Activated CD4-positive, alpha-beta T cell treated with anti-CD3 and anti-CD28 coated beads, Interleukin-2, amount 50 U/mL, for 4 hours (primary cell): ENCODE measurements at places on chromosomes 2 and 18.

- DNase-seq, result no peak
These were observed 830.1 kb upstream of the TMEFF2 start for GRCh38 chr2:193024791-193025190.

- DNase-seq, result peak; percentile 10
These were observed 436 bp upstream of the ITPRIPL1 start for GRCh38 chr2:96324721-96325040.

DNA sequence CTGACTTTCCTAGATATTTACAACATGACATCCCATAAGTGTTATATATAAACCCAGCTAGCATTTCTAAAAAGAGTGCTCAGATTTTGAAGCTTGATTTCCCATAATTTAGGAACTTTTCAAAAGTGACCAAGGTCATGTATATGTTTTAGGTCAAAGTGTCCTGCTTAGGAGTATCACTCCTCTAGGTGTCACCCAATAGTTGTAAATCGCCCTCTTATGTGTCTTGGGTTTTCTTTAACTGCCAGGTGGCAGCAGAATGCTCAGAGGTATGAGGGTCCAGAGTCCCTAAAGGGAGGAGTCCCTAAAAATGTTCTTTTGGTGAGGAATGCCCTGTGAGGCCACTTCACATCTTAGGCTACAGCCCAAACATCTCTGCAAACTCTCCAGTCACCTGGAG is 358.3 kb downstream of the CELF4 start:
- DNase-seq, result no peak

DNA sequence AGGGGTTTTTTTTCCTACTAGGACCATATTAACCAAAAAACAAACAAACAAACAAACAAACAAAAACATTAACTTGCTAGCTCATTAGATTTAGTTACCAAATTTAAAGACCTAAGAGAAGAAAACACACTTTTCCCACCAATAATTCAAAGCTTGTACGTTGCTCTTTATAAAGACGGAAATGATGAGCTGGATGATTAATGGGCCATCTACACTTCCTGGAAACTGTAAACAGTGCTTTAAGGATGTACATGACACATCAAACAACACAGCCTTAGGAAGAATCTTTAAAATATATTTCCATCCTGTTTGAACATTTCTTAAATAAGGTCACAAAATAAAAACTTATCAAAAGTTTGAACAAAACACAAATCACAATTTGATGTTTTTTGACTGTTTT is 982 bp downstream of the BMP10 start:
- DNase-seq, result no peak

- no peak for DNase-seq
These were observed 54.1 kb upstream of the KLF7 start for GRCh38 chr2:207219676-207220501.

DNA sequence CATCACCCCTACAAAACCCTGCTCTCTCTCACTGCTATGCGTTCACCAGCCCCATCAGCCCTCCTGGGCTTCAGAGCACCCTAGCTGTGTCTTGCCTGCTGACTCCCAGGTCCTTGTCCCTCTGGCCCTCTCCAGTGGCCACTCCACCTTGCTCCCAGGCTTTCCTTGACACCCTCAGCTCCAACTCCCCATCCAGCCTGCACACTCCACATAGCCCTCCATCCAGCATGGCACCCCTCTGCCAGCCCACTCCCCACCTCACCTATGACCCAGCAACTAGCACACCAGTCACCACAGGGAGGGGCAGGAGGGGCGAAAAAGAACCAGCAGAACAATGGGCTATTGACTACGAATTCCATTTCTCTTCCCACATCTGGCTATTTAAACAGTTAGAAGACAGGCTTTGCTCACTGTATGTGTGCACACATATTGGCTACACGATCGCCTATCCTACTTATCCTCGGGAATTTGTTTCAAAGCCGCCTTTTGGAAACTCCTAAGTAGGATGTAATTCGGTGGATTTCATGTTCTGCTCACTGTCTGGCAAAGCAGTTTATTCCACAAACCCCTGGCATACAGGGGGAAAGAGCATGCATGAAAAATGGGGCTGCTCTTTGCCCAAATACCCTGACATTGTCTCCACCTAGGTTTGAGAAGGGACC is 195.3 kb downstream of the SMAD2 start:
- DNase-seq, result no peak

DNA sequence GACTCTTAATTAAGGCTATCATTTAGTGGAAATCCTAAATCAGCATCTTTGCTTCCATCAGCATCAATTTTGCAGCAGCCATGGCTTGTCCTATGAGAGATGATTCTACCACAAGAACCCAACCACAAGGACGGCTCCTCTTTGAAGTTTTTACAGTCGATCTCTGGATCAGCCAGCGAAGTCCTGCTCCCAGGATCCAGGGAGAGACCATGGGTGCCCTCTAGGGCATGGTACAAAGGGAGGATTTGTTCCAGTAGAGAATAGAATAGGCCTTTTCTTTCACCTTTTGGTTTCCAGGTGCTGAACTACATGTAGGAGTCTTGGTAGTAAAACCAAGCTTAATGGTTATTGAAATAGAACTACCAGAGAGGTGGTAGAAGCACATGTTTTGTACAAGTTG is 52.7 kb downstream of the TMEM200C start:
- no peak for DNase-seq

GRCh38 chr2:55134316-55134706 is 84.1 kb upstream of the RTN4 start:
- no peak for DNase-seq

DNA sequence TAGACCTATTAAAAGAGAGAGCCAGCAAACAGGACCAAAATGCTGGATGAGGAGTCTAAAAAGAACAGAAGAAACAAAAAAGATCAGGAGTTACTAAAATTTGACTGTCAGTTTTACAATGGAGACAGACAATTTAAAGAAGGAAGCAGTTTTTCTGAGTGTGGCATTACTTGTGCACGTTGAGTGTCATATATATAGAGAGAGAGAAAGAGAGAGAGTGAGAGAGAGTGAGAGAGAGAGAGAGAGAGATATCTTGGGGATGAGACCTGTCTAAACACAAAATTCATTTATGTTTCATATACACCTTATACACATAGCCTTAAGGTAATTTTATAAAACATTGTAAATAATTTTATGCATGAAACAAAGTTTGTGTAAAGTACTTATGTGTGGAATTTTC is 2.1 kb upstream of the GALNT3 start:
- DNase-seq, result no peak

DNA sequence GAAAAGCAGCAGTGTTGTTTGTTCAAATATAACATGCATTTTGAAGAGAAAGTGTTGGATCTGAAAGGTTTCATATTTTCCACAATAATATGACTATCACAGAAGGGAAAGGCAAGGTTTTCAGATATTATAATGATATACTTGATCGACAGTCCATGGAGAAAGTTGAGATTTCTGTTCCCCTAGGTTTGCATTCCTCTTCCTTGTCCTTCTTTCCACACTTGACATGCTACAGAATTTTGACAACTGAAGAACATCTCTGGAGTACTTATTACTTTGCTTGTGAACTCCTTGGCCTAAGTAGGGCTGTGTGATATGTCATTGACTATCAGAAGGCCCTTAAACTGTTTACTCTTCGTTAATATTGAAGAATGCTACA is 46.5 kb downstream of the TMEFF2 start:
- no peak for DNase-seq
